Heart right ventricle (tissue), 16 donors: ENCODE measurements at places on chromosomes 16 and 17. TPM values are rescaled to one million over a fixed set of nuclear protein-coding genes. Genes with fewer than 3 reads are reported as not detected.
A peak's percentile ranks its signal among the peaks of the same experiment; 100 is the strongest.

NOTUM gene
- total RNA-seq, result 0.27 TPM

GRCh38 chr16:80080287-80080851, 460.4 kb upstream of the DYNLRB2 start:
- DNase-seq, result no peak

GRCh38 chr17:55420776-55421178, 858 bp downstream of the MMD start:
- DNase-seq, result peak; percentile 54

- no peak for DNase-seq
Measured at GRCh38 chr17:20035501-20035900, 26.3 kb downstream of the SPECC1 start.

DNA sequence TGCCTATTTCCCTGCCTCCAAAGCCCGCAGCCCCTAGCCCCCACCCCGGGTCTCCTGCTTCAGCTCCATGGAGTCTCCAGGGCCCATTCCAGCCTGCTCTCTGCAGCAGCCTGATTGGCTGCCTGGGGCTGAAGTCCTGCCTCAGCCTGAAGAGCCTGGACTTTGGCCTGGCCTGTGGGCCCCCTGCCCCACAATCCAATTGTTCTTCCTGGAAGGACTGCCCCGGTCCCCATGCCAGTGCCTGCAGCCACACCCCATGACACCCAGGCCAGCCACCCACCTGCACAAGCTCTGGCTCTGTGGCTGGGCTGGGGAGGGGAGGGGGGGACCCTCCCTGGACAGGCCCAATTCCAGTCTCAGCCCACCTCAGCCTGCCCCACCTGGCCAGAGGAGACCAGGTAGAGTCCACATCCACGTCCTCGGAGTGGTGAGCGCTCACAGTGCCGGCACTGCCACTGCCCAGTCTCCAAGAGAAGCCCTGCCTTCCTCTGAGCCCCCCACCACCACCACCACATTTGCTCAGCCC, 12.3 kb downstream of the ENPP7 start:
- no peak for DNase-seq

- no peak for DNase-seq
Measured at GRCh38 chr16:73615071-73615940, 567.4 kb upstream of the ZFHX3 start.
